Stimulated activated CD4-positive, alpha-beta T cell treated with anti-CD3 and anti-CD28 coated beads, TNF-alpha, amount 100 ng/mL, for 1 hour (primary cell): ENCODE measurements at places on chromosomes 7 and 10.

DNA sequence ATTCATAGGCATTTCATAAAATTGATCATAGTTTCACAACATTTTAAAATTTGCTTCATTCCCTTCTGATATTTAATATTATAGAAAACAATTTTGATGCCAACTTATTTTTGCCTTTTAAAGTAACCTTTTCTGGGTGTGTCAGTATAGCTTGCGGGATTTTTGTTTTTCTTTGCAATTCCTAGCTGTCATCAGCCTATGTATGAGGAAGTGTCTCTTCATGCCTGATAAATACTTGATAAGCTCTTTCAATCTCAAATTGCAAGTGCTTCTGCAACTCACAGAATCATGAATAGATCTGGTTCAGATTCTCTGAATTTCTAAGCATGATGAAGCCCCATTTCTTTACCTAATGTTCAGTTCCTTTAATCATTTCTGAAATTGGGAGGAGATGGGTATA is 28.0 kb upstream of the ARHGAP21 start:
- no peak for DNase-seq

DNA sequence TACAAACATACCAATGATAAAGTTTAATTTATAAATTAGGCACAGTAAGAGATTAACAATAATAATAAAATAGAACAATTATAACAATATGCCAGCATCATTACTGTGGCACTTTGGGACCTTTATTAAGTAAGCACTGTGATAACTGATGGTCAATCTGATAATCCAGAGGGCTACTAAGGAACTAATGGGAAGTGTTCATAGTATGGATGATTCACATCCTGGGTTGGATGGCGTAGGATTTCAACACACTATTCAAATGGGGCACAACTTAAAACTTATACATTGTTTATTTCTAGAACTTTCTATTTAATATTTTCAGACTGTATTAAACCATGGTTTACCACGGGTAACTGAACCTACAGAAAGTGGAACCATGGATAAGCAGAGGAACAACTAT is 90.8 kb downstream of the KIF20B start:
- DNase-seq = no peak

DNA sequence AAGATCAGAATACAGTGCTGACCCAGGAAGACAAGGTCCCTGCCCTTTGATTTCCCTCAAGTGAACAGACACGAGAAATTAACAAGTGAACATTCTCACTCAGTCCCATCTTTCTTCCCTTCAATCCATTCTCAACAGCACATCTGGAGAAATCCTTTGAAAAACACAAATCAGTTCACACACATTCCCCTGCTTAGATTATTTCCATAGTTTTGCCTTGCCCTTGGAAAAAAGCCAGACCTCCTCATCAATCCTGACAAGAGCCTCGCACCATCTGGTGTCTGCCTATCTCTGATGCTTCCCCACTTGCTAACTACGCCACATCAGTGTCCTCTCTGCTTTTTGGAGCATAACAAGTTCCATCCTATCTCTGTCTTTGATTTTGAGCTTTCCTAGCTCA is 94.4 kb upstream of the KIAA1217 start:
- no peak for DNase-seq

- peak; percentile 26 for DNase-seq
Measured at GRCh38 chr7:105806592-105807447, 69.6 kb downstream of the ATXN7L1 start.

DNA sequence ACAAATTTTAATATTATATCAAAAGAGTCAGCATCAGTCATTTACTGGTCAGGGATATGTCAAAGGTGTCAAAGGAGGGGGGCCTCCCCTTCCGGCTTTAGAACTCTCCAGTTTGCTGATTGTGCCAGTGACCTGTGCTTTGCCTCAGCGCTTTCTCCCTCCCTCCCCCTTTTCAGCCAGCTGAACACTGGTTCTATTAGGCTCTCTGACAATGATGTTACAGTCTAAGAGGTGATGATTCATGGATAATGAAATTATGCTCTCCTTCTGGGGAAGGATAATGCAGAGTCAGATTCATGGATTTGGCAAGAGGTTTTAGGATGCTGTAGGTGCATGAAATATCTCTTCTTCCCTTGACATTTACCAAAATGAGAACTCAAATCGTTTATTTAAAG is 6.1 kb downstream of the LRRTM3 start:
- DNase-seq = no peak

- DNase-seq = no peak
Measured at GRCh38 chr7:17376595-17376994, 78.1 kb downstream of the AHR start.

DNA sequence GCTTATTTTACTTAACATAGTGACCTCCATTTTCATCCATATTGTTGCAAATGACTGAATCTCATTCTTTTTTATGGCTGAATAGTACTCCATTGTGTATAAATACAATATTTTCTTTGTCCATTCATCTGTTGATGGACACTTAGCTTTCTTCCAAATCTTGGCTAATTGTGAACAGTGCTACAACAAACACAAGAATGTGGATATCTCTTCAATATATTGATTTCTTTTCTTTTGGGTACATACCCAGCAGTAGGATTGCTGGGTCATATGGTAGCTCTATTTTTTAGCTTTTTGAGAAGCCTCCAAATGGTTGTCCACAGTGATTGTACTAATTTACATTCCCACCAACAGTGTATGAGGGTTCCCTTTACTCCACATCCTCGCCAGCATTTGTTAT is 58.0 kb downstream of the CREB5 start:
- no peak for DNase-seq

DNA sequence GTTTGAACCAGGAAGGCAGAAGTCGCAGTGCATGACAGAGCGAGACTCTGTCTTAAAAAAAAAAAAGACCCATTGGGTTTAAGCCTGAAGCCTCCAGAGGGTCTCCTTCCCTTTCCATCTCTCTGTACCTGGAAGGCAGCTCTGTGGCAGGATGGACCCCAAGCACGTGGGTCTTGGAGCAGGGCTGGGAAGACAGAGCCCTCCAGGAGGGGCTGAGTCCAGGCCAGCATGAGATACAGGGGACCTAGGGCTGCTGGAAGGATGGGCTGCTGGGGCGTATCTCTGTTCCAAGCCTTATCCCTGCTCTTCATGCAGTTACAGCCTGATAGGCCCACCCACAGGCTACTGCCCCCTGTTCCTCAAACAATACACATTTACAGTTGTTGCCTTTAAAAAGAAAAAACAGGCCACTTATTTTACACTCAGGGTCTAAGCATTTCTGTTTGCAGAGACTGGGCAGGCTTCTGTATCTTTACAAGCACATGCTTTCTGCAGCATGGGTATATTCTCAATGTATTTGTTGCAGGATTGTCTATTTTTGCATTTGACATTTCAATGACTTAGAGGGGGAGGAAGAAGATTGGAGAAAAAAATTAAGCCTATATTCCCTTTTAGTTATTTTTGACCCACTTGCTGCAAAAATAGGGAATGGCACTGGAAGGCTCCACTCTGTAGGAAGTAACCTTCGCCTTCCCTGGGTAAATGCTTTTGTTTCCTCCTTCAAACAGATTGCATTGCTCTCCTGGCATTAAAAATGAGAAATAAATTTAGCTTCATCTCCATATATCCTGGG is 60.1 kb downstream of the FAM171A1 start:
- DNase-seq = no peak

DNA sequence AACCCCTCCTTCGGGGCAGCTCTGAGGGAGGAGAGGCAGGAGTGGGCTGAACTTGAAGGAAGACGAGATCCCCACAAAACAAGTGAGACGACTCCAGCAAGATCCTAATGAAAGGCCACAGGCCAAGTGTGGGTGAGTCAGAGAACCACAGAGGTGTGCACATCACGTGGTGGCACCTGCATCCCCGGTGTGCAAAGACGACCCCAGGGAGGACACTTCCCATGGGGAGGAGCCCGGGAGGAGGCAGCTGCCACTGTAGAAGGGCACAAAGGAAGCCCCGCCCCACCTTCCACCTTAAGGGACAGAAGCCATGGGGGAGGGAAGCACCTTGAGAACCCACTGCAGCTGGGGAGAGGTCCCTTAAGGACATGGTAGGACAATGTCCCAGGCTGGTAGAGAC is 45.7 kb downstream of the ESYT2 start:
- DNase-seq = no peak

- DNase-seq = no peak
Measured at GRCh38 chr10:47140761-47141348, 159.1 kb upstream of the GDF10 start.

DNA sequence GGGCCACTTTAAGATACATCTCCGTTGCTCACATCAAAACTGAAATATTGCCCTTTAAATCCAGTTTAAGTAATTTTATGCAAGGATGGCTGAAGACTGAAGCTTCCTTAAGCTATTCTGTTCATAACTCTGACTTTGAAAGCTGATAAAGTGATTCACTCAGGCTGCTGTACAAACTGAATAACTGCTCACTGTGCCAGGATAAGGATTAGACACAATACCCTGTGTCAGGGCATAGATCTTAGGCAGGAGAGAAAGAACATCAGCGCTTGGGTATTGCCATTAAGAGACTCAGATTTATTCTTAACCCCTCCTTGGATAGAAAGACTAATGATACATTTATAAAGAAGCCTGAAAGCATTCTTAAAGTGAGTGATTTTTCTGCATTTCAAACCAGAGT is 614.5 kb upstream of the ZWINT start:
- DNase-seq = no peak

DNA sequence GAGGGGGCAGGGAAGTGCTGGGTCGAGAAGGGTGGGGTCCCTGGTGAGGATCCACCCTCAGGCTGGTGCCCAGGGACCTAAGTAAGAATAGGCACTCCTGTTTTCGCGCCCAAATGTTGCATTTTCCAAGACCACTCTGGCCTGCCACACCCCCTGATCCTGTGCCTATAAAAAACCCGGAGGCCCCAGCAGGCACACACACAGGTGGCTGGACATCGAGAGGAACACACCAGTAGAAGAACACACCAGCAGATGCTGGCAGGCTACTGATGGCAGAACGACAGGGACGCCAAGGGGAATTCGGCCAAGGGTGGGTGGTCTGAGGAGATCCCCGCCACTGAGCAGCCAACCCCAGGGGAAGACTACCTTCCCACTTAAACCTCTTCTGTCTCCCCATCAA is 633.9 kb upstream of the POT1 start:
- no peak for DNase-seq

GRCh38 chr10:62810156-62810902 is 5.8 kb downstream of the ADO start:
- DNase-seq = no peak

- no peak for DNase-seq
Measured at GRCh38 chr10:77422491-77423338, 214.9 kb downstream of the KCNMA1 start.

GRCh38 chr10:13074563-13075451 is 25.2 kb upstream of the OPTN start:
- peak; percentile 16 for DNase-seq

DNA sequence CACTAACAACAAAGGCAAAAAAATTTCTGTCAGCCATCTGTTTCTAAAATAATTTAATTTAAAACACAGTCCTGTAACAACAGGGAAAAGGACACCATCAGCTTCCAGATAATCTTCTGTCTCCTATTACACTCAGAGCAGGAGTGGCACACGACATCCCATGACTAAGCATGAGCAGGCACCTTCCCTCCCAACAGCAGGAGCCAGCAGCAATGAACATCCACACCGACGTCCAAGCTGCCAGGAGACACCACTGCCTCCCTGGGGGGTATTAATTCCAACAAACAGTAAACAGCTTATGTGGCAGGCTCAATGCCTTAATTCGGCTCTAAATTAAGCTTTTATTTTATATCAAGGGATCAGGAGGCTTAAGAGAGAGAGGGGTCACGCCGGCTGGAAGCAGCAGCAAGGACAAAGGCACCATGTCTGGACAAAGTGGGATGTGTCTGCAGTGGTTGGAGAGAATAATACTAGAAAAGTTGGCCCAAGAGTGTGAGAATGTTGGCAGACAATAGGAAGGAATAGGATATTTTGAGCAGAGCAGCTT is 45.7 kb downstream of the KIAA1549 start:
- DNase-seq = no peak

DNA sequence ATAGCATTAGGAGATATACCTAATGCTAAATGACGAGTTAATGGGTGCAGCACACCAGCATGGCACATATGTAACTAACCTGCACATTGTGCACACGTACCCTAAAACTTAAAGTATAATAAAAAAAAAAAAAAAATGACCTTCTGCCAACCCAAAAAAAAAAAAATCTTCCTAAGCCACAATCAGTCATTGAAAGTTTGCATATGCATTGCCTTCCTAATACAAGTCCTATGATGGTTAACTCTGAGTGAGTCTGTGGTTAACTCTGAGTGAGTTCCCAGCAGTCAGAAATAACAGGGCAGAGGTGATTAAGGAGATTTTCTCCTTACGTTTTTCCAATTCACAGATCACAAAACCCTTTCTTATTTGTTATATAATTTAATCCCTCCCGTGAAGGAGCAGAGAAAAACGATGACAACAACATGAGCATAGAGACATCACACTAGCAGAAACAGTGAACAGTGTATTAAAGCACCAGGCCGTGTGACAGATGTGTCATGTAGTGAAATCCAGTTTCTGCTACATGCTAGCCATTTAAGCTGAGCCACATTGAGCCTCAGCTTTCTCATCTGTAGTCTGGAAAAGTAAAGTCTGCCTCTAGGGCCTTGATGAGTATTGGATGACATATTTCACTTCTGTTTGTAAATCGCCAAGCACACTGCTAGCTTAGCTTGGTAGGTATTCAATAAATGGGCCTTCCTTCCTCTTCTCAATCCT is 7.4 kb upstream of the RNF148 start:
- no peak for DNase-seq

GRCh38 chr10:26727005-26727404 is 29.5 kb downstream of the PDSS1 start:
- DNase-seq = no peak

DNA sequence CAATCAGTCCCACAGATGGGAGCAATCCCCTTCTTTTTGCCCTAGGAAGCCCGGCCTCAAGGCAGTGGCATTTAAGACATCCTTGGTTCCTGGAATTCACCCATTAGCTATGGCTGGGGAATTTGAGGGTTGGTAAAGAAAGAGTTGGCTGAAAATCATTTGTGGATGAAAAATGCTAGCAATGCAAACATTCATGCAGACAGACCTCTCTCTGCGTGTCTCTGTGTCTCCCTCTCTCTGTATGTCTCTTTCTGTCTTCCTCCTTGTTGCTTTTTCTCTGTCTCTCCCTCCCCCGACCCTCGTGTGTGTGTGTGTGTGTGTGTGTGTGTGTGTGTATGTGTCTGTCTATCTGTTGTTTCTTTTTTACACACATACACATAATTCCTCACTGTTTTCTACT is 19.4 kb downstream of the LDB3 start:
- no peak for DNase-seq

- peak; percentile 52 for DNase-seq
Measured at GRCh38 chr10:12448729-12449391, 99.5 kb downstream of the CAMK1D start.

DNA sequence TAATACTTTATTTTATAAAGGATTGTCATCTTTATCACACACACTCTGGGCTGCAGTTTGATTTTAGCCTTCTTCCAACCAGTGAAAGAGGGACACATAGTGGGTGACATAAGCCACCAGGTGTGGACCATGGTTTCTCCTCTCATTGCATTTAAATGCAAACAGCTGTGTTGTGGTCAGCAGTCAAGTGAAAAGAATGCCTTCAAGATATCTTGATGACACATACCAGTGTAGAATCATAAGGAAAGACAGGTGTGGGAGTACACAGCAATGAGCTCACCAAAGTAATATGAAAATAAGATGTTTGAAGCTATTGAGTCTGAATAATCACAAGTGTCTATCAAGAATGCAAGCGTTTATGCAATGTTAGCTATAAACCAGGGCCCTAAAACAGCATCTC is 580.0 kb downstream of the XPNPEP1 start:
- DNase-seq = no peak
